Naive thymus-derived CD4-positive, alpha-beta T cell (primary cell): ENCODE measurements at places on chromosomes 7 and 10.

- H3K4me1 ChIP-seq: peaks cover 19% of the 10 kb centered on the region
- H3K27me3 ChIP-seq: no peaks in the 10 kb centered on the region
- peak within 1 kb of the TSS; percentile 67 for H3K4me3 ChIP-seq
- peak within 1 kb of the TSS; percentile 82 for H3K27ac ChIP-seq
- H3K36me3 ChIP-seq: no peaks in the 10 kb centered on the region
Observed at GRCh38 chr7:149497467-149498261, at the start of gene ZNF746. Gene ZNF746, minus strand, starts transcription at chr7:149497809. Its CDS starts 273 bp downstream, at chr7:149497536.

DNA sequence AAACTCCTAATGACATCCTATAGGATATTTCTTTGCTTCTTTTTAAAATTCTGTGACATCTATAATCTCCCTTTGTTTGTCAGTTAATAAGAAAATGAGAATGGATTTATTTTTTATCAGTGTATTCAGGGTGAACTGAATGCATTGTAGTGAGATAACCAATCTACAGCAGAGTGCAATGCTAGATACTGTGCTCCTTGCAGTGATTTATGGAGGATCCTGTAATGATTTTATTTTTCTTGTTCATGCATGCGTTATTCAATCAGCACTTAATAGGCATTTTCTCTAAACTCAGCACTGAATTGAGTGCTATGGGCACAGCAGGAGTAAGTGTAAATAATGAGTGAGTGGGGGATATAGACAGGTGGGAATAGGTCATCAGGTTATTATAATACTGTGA, 253.9 kb downstream of the CDK14 start:
- no peaks in the 10 kb centered on the region for H3K4me1 ChIP-seq
- no peak for DNase-seq
- no peaks in the 10 kb centered on the region for H3K27me3 ChIP-seq
- no peaks in the 10 kb centered on the region for H3K36me3 ChIP-seq
- no peak overlapping the region for H3K4me3 ChIP-seq
- H3K27ac ChIP-seq: no peak overlapping the region

DNA sequence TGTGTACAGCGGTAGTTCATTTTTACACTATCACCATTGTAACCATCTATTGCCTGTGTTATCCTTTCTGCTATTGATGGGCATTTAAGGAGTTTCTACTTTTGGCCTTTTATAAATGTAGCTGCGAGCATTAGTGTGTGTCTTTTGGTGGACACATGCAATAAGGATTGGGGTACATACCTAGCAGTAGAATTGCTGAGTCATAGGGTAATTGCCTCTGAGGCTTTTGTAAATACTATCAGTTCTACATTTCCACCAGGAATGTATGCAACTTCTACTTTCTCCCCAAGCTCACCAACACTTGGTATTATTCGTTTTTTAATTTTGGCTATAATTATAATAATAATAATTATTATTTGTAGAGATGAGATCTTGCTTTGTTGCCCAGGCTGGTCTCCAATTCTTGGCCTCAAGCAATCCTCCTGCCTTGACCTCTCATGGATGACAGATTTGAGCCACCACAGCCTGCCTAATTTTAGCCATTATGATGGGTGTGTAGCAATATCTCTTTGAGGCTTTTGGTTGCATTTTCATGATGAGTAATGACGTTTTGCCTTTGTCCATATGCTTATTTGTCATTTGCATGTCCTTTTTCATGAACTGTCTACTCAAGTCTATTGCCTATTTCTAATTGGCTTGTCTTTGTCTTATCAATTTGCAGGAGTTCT, 277.0 kb downstream of the ACTR3B start:
- H3K36me3 ChIP-seq: no peaks in the 10 kb centered on the region
- H3K4me1 ChIP-seq: no peaks in the 10 kb centered on the region
- no peaks in the 10 kb centered on the region for H3K27me3 ChIP-seq
- H3K4me3 ChIP-seq: no peak overlapping the region

GRCh38 chr10:103225939-103226338, 19.7 kb upstream of the RPEL1 start:
- no peak overlapping the region for H3K27ac ChIP-seq
- no peaks in the 10 kb centered on the region for H3K4me1 ChIP-seq
- no peaks in the 10 kb centered on the region for H3K27me3 ChIP-seq
- H3K36me3 ChIP-seq: no peaks in the 10 kb centered on the region

- no peaks in the 10 kb centered on the region for H3K36me3 ChIP-seq
- no peaks in the 10 kb centered on the region for H3K27me3 ChIP-seq
- DNase-seq: no peak
- H3K27ac ChIP-seq: no peak overlapping the region
Observed at GRCh38 chr7:151312831-151313809, 28.5 kb upstream of the NUB1 start.

- peaks cover 7% of the 10 kb centered on the region for H3K4me1 ChIP-seq
- DNase-seq: peak; percentile 86
- peak overlapping the region; percentile 99 for H3K4me3 ChIP-seq
- peak overlapping the region; percentile 87 for H3K27ac ChIP-seq
Observed at GRCh38 chr10:73625884-73626752, 15.2 kb downstream of the MYOZ1 start.

- H3K27ac ChIP-seq: no peak overlapping the region
- peaks cover 3% of the 10 kb centered on the region for H3K27me3 ChIP-seq
- H3K4me1 ChIP-seq: no peaks in the 10 kb centered on the region
Observed at GRCh38 chr10:113297226-113297625, 255.6 kb upstream of the HABP2 start.

GRCh38 chr10:16779384-16779915, 37.8 kb downstream of the RSU1 start:
- peaks cover 5% of the 10 kb centered on the region for H3K36me3 ChIP-seq
- H3K4me1 ChIP-seq: peaks cover 11% of the 10 kb centered on the region
- no peak overlapping the region for H3K27ac ChIP-seq
- H3K4me3 ChIP-seq: no peak overlapping the region
- H3K27me3 ChIP-seq: no peaks in the 10 kb centered on the region
- peak; percentile 43 for DNase-seq
